ENCODE measurements at places on chromosomes 1 and 21.

DNA sequence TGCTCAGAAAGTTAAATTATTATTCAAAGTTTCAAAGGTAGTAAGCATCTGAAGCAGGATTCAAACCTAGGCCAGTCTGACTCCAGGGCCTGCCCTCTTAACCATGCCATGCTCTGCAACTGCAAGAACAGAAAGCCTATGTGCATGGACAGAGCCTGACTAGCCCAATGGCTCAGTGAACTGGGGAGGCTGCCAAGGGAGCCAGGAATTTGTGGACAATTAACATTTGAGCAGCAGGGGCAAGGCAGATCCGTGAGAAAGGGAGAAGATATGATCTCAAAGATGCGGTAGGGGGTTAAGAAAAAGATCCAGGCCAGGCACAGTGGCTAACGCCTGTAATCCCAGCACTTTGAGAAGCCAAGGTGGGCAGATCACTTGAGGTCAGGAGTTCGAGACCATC is 6.5 kb upstream of the ATP1A4 start:
- no peak for DNase-seq

DNA sequence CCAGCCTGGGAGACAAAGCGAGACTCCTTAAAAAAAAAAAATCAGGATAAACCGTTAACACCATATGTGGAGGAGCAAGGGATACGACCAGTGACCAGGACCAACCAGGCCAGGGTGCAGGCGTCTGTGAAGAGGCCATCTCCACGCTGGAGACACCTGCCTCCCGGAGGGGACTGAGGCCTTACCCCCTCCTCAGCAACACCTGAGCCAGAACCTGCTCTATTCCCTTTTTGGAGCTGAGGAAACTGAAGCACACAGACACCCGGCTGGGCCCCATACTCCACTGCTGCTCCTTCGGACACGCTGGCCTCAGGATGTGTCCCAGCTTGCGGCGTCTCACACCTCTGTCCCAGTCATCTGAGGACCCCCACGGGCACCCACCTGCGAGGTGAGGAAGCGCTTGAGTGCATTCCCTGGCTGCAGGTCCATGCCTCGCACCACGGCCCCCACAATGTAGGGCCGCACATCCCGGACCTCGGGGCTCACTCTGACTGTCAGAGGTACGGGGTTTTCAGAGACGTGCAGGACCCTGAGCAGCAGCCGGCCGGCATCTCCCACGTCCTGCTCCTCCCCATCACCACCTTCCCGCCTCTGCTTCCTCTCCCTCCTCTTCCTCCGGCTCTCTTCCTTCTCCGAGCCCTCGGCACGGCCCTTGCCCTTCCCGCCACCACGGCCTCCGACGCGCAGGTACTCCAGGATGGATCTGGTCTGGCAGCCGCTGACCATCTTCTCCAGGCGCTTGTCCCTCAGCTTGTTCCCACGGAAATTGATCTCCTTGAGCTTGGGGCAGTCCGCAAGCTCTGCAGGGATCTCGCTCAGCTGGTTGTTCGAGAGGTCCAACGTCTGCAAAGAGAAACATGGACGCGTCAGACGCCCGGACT is 9.6 kb downstream of the LRRC47 start:
- no peak for DNase-seq

DNA sequence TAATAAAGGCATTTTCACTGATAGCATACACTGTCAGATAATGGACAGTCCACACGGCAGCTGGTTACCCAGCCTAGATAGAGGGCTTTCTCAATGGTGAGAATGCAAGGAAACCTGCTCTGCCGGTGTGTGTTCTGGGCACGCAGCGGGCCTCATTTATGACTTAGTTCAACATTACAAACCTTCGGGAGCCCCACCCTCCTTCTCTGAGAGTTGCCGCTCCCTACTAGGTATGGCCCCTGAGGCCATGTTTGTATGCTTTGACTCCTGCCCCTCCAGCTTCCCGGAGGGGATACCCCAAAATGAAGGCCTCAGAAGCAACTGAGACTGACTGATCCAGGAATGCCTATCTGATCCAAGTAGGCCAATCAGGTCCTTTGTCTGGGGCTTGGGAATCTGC is 17.2 kb upstream of the FABP3 start:
- no peak for DNase-seq

DNA sequence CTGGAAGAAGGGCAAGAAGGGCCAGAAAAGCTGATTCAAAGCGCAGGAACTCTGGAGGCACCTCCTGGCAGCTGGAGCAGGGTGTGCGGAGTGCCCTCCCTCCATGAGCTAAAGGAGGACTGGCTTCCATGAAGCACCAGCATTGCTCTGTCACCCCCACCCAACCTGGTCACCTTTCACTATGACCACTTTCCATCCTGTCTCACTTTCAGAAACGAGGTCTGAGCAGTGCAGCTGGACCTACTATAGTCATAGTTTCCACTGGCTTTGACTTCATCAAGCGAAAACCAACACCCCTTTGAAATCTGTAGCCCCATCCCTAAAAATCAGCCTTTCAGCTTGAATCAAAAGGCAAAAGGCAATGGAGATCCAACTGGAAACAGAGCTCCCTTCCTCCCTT is 84.8 kb upstream of the CACNA1E start:
- no peak for DNase-seq

DNA sequence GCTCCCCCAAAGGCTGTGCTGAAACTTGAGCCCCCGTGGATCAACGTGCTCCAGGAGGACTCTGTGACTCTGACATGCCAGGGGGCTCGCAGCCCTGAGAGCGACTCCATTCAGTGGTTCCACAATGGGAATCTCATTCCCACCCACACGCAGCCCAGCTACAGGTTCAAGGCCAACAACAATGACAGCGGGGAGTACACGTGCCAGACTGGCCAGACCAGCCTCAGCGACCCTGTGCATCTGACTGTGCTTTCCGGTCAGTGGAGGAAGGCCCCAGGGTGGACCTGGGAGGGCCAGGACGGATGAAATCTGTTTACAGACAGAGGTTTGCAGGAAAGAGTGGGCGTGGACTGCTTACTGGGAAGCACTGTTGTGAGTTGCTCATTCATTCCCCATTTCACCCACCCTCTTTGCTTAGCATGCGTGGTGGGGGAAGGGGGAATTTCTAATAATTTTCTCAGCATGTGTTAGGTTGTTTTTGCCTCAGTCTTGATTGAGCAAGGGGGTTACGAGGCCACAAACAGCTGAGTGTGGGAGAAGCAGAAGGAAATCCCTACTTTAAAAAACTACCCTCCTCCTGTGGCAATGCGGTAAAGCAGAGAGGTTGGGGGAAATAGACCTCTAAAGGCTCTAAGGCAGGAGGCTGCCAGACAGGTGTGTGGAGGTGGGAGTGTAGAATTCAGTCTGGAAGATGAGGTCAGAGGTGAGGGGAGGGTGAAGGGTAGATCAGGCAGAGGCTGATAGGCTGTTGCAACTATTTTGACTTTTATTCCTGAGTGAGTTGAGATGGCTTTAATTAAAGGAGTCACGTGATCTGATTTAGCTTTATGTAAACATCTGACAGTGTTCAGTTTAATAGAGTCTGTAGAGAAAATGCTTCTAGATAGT is 1.3 kb downstream of the FCGR2A start:
- DNase-seq = no peak
